ENCODE measurements at places on chromosomes 6 and 20.

GRCh38 chr6:44100088-44100550, 27.1 kb downstream of the MRPL14 start:
- no peak for DNase-seq

GRCh38 chr6:166538297-166539010, 48.0 kb downstream of the RAMACL start:
- no peak for DNase-seq

DNA sequence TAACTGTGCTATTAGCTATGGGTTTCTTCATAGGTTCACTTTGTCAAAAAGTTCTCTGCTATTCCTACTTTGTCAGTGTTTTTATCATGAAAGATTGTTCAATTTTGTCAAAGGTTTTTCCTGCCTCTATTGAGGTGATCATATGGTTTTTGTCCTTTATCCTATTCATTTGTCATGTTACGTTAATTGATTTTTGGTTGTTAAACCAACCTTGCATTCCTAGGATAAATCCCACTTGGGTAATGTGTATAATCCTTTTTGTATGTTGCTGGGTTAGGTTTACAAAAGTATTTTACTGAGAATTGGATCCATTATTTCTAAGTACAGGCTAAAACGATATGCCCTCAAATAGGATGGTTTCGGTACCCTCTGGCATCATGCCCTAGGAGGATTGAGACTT, 5.0 kb downstream of the PHACTR2 start:
- no peak for DNase-seq

DNA sequence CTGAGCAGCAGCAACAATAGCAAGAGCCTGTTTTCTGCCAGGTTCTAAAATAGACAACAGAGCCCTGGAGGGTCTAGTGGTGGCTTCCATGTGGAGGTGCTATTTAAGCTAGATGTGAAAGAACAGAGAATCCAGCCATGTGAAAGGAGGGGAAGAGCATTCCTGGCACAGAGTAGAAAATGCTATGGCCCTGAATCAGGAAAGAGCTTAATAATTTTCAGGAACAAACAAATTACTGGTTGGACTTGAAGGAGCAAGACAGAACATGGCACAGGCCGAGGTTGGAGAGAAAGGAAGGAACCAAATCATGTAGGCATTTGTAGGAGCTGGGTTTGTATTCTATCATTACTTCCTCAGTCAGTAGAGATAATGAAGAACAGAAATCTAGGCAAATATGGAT, 98.3 kb downstream of the AIG1 start:
- DNase-seq = no peak

DNA sequence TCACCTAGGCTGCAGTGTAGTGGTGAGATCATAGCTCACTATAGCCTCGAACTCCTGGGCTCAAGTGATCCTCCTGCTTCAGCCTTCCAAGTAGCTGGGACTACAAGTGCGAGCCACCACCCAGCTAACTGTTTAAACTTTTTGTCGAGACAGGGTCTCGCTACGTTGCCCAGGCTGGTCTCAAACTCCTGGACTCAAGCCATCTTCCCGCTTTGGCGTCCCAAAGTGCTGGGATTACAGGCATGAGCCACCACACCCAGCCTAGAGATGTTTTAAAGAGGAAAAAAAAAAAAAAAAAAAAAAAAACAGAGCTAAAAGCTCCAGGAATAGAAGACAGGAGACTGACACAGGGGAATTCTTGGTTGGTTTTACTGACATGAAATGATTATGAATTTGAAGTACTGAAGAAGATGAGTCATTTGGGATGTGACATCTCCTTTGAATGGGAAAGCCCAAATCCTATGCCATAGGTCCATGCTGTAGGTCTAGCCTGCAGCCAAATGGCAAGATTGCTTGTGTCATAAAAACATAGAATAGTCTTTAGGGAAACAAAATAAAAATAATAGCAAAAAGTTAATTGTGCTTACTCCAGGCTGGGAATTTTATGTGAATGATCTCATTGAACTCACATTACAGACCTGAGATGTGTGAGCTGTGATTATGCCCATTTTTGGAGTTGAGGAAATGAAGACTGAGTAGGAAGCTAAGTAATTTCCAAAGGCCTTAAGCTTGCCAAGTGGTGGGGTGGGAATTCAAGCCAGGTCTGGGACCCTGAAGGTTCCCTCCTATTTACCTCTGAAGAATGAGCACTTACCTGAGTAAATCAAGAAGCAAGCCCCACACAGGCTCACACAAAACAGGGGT, 24.3 kb upstream of the NHSL1 start:
- DNase-seq = no peak

GRCh38 chr6:163427498-163428254, 13.2 kb downstream of the QKI start:
- DNase-seq = no peak

- no peak for DNase-seq
These were observed 30.4 kb downstream of the HECA start for GRCh38 chr6:139165324-139165723.

DNA sequence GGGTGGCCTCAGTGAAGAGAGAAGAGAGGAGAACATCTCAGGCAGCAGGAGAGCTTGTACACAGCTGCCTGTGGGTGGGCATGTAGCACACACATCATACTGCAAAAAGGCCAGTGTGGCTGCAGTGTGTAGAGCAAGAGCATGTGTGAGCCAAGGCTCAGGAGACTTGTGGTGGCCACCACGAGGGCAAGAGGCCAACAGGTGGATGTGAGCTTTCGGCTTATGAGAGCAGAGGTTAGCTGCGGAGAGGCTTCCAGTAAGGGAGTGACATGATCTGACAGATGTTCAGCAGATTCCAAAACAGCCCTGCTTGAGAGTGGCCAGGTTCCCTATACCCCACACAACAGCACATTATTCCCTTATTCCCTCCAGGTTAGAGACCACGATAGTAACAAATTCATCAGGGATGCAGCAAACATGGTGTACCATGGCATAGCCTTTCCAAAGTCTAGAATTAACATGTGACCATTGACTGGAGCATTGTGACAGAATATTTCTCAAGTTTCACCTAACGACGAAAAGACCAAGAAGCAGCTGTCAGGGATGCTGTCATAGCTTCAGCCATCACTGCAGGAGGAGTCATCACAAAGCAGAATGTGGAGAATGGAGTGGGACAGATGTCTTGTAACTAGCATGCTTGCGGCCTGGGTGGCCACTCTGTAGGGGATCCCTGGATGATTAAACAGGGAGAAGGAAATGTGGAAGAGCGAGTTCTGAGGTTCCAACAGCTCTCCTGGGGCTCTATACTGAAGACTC, 23.1 kb downstream of the HM13 start:
- DNase-seq = no peak

- no peak for DNase-seq
These were observed at the start of gene COL19A1 for GRCh38 chr6:69866351-69866769. COL19A1 (plus strand) TSS chr6:69866556; CDS start chr6:69879568, 13,012 bp downstream.

- DNase-seq = no peak
These were observed at the start of gene SGK2 for GRCh38 chr20:43558412-43559146. SGK2 (plus strand) TSS chr20:43559027; CDS start chr20:43566496, 7,469 bp downstream.

DNA sequence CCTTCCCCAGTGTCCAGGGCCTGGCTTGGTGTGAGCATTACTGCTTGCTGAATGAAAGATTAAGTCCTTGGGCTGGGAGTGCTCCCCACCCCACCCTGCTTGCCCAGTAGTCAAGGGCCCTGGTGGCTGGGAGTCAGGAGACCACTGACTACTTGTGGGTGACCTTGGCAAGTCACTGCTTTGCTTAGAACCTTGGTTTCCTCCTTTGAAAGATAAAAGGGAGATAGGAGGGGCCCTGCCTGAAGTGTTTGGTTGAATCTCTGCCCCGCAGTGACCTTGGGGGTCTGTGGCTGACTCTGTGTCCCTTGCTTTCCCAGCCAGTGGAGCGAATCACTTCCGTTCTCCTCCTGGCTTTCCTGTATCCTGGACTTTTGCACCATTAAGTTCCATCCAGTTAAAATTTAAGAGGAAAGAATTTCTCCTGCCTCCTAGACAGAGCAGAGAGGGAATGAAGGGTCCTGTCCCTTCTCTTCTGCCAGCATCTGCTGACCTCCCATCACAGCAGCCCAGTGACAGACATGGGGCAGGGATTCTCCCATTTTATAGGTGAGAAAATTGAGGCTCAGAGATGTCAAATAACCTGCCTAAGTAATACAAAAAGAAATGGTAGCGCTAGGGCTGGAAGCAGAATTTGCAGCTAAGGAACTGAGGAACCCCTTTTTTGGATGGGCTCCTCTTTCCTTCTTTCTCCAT, 3.5 kb upstream of the EPB41L1 start:
- DNase-seq = no peak

- DNase-seq = no peak
These were observed 25.7 kb downstream of the BMP7 start for GRCh38 chr20:57240581-57241362.

- no peak for DNase-seq
These were observed 61.1 kb downstream of the ZBTB2 start for GRCh38 chr6:151330130-151330696.

- DNase-seq = no peak
These were observed 349.9 kb downstream of the ZFAND3 start for GRCh38 chr6:38169221-38169976.

DNA sequence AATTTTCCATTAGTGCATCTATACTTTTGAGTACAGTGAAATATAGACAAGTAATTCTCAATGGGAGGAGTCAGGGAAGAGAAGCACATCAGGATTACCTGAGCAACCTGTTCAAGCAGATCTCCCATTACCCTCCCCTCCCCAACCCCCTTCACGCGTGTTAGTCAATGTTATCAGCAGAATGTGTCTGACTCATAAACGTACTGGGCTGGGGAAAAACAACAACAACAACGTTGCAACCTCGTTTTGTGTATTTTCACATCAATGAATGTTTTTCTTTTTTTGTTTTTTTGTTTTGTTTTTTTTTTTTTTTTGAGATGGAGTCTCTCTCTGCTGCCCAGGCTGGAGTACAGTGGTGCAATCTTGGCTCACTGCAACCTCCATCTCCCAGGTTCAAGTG, 287.0 kb upstream of the STXBP5 start:
- DNase-seq = no peak

DNA sequence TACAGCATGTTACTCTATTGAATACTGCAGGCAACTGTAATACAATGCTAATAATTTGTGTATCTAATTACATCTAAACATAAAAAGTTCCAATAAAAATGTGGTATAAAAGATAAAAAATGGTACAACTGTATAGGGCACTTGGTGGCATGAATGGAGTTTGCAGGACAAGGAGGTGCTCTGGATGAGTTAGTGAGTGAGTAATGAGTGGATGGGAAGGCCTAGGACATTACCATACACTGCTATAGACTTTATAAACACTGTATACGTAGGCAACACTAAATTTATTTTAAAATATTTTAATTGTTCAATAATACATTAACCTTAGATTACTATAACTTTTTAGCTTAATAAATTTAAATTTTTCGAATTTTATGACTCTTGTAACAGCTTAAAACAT, 579.6 kb upstream of the MAN1A1 start:
- DNase-seq = no peak

DNA sequence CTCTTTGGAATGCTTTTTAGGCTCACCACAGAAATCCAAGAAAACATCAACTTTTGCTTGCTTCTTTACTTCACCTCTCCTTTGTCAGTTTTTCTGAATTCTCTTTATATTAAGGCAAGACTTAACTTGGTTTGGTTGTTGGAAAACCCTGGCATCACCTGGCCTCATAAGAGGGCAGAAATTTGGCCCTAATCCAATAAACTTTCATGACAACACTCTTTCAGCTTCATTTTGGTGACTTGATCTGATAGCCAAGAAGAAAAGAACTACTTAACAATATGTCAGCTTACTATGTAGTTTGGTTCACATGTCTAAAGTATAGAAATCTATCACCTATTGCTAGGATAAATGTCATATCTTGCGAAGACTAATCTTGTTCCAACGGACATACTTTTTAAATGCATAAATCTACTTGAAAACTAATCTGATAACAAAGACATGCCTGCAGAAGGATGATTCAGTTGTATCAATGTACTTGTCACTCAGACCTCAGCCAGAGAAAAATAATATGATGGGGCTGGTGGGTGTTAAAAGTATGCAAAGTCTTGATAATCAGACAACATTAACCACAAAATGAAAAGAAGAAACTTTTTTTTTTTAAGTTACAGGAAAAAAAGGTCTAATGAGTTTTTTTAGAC, 19.3 kb upstream of the HBS1L start:
- no peak for DNase-seq

- DNase-seq = no peak
These were observed 6.0 kb upstream of the AVP start for GRCh38 chr20:3090565-3090964.

GRCh38 chr6:157821342-157822033, 1.6 kb upstream of the SNX9 start:
- no peak for DNase-seq

DNA sequence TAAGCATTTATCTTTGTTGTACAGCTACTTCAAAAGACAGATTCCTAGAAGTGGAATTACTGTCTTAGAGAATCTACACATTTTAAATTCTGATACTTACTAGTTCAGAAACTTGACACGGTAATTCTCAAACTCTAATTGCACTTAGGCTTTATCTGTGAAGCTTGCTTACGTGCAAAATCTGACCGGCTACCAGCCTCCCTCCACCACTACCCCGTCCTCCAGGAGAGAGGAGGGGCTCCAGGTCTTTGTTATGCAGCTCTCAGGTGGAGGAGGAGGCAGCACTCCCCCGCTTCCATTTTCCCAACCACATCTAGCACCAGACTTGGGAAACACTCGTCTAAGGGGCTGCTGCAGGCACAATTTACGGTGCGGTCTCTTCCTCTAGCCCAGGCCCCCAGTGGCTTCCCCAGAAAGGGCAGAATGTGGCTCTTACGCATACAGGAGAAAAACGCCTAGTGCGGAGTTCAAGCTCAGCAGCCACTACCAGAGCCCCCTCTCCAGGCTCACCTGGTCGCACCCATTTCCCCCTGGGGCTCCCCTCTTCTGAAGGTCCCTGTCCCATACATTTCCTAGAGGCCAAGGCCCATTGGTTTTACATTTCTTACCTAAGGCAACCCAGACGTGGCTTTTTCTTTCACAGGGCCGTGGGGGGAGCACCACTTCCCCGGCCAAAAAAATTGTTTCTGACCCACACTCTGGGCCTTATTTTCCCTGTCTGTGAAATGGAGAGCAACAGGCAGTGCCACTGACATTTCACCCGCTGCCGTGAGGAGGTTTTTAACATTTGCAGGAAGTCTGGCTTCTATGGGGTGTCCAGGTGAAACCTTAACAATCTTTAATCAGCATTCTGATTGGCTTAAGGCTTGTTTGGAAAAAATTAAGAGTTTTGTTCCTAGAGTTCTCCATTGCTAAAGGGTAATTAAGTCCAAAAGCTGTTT, 1.6 kb upstream of the TGIF2 start:
- no peak for DNase-seq

DNA sequence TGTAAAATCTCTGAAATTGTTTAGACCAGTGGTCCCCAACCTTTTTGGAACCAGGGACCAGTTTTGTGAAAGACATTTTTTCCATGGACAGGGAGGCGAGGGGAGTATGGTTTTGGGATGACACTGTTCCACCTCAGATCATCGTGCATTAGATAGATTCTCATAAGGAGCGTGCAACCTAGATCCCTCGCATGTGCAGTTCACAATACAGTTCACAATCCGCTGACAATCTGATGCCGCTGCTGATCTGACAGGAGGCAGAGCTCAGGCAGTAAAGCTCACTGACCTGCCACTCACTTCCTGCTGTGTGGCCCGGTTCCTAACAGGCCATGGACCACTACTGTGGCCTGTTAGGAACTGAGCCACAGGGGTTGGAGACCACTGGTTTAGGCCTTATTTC, 115.2 kb downstream of the EPM2A start:
- DNase-seq = no peak

Measured in left forelimb (tissue), 1 donor.